ENCODE measurements at places on chromosomes 1 and 21.

- no peak for DNase-seq
These were observed 720 bp downstream of the SUSD4 start for GRCh38 chr1:223363057-223363855.

GRCh38 chr1:97207868-97208267 lies 486.3 kb downstream of the PTBP2 start:
- DNase-seq = no peak

- no peak for DNase-seq
These were observed 9.1 kb downstream of the RPAP2 start for GRCh38 chr1:92307980-92308379.

DNA sequence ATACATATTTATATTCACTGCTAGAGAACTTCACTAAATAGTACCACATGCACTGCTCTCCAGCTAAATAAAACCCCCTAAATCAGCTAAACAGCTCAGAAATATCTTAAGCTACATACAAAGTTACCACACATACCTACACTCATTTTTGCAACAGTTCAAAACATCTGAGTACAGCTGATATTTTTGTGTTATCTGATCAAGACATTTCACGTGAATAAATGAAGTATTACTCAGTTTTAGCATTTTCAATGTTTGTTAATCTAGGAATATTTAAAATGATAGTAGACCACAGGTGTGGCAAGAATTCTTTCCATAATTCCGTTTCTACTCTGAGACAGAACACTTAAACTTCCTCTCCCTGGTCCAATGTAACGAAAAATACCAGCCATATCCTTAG lies 20.8 kb downstream of the EVI5 start:
- no peak for DNase-seq

- DNase-seq = no peak
These were observed 226.4 kb upstream of the C8B start for GRCh38 chr1:57192222-57192621.

DNA sequence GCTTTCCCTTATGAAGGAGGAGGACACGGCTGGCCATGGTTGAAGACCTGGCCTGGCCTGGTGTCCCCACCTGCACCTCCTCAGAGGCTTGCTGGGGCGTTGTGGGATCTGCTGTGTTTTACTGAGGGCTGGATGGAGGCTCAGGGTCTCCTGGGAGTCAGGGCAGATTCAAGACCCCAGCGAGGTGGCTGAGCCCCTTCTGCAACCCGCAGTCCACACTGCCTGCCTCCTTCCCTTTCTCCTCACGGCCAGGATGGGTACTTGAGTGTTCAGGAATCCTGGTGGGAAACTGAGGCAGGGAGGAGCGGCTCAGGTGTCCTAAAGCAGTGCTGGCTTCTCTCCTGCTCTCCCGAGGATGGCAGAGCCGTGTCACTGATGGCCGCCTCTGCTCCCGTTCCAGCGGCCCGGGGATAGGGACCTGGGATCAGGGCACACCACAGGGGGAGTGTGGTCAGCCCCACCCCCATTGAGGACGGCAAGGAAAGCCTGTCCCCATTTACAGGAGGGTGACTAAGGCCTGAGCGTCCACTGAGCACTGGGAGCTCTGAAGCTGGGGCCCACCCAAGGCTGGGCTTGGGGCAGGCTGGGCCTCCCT lies 47.5 kb downstream of the TRPM2 start:
- DNase-seq = no peak

DNA sequence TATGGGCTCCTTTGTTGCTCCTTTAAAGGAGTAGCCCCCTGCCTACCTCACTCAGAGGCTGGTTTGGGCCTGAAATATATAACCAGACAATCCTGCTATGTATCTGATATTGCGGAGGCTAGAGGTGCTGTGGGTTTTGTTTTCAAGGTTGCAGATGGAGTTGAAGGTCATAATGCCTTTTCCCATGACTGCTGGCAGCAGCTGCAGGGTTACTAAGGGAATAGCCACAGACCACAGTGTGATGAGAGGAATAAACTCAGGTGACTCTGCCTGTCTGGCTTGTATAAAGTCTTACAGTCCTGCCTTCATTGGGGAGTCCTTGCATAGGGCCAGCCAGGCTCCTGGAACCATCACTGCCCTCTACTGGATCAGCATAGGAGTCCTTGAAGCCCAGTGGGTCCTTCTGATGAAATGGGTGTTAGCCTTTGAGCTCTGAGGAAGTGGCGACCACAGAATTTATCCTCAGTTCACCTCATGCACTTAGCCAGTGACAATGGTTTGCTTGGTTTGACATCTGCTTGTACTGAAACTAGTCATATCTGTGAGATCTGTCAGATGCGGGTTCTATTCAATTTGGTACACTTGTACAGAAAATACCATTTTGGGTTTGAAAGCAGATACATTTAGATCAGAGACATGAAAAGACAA lies 174.4 kb upstream of the HMCN1 start:
- no peak for DNase-seq

GRCh38 chr1:85581802-85582686 lies 1.5 kb downstream of the CCN1 start:
- DNase-seq = no peak

- DNase-seq = no peak
These were observed 103.1 kb upstream of the USP24 start for GRCh38 chr1:55318116-55318817.

DNA sequence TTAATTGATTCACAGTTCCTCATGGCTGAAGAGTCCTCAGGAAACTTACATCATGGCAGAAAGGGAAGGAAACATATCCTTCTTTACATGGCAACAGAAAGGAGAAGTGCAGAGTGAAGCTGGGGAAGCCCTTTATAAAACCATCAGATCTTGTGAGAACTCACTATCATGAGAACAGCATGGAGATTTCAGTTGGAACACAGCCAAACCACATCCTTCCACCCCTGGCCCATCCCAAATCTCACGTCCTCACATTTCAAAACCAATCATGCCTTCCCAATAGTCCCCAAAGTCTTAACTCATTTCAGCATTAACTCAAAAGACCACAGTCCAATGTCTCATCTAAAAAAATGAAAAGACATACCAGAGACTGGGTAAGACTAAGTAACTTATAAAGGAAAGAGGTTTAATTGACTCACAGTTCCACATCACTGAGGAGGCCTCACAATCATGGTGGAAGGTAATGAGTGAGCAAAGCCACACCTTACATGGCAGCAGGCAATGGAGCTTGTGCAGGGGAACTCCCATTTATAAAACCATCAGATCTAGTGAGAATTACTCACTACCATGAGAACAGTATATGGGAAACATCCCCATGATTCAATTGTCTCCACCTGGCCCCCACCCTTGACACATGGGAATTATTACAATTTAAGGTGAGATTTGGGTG lies 105.2 kb downstream of the MRPL39 start:
- peak; percentile 5 for DNase-seq

GRCh38 chr1:43348343-43348808 lies 10.4 kb upstream of the CDC20 start:
- DNase-seq = no peak

DNA sequence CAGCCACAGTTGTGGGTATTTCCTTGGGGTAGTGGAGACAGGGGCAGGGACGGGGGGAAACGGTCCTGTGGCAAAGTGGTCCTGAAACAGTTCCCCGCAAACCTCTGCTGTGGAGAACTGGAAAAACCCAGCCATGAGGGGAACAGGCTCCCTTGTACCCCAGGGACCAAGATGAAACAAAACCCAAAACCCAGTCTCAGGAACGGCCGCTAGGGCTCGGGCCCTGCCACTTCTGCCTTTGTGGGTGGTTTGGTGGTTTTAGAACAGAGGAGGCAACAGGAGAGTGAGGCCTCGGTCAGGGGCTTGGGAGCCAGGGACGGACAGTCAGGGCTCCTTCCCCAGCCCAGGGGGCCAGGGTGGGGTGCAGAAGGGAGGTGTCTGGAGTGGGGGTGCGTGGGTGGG lies 24.8 kb upstream of the EDN2 start:
- DNase-seq = no peak

DNA sequence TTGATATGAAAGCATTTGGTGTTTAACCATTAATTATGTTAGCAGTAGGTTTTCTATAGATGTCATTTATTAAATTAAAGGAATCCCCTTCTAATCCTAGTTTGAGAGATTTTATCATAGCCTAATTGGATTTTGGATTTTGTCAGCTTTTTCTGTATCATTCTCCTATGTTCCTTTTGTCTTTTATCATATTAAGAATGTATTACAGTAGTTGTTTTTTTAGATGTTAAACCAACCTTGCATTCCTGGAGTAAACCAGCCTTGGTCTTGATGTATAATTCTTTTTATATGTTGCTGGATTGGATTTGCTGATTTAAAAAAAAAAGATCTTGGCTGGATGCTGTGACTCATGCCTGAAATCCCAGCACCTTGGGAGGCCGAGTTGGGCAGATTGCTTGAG lies 5.6 kb downstream of the SETDB1 start:
- DNase-seq = no peak

GRCh38 chr1:240031414-240031813 lies 60.3 kb upstream of the FMN2 start:
- no peak for DNase-seq

- no peak for DNase-seq
These were observed 8.9 kb downstream of the PTPRU start for GRCh38 chr1:29245261-29245660.

DNA sequence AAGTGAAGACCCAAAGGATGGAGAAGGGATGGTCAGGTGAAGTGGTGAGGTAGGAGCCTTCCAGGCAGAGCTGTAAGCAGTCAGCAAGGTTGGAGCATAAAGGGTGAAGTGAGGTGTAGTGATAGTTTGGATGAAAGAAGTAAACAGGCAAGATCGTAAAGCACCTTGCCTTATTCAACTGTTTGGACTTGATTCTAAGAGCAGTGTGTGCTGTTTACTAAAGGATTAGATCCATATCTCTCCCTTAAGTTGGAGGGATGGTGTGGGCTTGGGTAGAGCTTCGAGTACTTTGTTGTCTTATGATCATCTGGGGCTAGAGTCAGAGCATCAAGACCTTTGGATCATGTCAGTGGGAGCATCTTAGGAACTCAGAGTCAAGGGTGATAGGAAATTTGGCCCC lies 39.8 kb upstream of the CD34 start:
- no peak for DNase-seq

- no peak for DNase-seq
These were observed 60.1 kb upstream of the LAMC2 start for GRCh38 chr1:183126000-183126366.

DNA sequence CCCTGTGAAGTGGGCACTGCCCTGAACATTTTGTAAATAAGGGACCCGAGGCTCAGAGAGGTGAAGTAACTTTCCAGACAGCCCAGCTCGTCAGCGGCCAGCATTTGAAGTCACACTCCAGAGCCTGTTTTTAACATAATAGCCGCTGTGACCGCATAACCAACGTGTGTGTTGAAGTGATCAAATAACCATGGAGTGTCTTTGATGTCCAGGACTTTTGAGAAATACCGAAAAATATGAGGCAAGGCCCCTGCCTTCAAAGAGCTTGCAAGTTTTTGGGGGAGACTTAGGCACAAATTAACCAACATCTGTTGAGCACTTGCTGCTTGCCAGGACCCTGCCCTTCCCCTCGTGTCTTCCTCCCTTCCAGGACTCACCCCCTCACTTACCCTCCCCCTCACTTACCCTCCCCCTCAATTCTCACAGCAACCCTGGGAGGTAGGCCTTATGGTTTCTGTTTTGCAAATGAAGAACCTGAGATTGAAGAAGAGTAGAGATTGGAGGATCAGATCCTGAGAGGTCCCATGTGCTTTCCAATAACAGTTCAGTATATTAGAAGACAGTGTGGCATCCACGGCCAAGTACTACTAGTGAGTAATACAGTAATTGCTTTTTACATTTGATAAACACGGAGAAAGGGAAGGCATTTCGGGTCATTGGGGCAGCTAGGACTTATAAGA lies 1.3 kb upstream of the SLC16A1 start:
- DNase-seq = peak; percentile 10

- DNase-seq = no peak
These were observed 343.8 kb downstream of the USP25 start for GRCh38 chr21:16073586-16073985.

DNA sequence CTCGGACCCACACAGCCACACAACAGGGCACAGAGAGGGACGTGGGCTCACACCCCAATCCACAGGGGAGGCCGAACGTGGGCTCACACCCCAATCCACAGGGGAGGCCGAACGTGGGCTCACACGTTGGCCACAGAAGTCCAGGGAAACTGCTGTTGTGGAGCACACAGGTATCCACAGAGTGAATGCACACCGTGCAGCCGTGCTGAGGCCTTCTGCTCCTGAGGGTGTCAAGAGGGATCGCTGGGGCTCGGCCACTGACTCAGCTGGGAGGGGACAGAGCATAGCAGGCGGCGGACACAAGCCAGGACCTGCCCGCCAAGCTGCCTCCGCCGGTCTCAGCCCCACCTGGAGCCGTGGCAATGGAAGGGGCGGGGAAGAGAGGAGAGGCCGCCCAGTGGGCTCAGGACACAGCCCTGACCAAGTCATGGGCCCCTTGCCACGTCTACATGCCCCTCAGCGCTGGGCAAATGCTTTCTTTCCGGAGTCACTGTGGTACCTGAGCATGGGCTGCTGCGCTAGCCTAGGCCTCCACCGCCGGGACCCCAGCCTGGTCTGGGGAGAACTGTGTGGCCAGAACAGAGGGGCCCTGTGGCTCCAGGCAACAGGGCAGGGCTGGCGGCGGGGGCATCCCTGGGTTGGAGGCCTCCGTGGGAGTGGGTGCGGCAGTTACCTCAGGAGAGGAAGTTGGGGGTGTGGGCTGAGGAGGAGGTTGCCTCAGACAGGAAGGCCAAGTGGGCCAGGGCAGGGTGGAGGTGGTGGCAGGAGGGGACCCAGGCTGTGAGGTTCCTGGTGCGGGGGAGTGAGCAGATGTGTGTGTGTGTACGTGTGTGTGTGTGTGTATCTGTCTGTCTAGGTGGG lies 1.2 kb downstream of the SYTL1 start:
- DNase-seq = peak; percentile 66

- DNase-seq = no peak
These were observed 3.9 kb downstream of the CD53 start for GRCh38 chr1:110876748-110877341.

DNA sequence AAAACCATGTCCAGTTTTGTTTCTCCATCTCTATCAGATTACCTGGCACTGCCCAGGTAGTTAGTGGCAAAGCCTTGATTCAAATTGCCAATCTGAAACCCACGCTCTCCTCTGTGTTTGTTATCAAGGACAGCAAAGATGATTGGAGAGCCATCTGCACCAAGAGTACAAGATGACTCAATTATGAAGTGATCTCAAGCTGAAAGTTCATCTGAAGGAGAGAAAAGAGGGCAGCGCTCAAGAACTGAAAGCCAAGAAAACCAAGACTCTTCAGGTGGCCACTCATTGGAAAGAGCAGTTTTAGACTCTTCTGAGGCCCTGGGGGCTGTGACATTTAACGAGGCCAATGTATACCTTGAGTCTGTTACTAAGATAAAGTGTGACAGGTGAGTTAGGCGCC lies 13.8 kb downstream of the RXRG start:
- no peak for DNase-seq

DNA sequence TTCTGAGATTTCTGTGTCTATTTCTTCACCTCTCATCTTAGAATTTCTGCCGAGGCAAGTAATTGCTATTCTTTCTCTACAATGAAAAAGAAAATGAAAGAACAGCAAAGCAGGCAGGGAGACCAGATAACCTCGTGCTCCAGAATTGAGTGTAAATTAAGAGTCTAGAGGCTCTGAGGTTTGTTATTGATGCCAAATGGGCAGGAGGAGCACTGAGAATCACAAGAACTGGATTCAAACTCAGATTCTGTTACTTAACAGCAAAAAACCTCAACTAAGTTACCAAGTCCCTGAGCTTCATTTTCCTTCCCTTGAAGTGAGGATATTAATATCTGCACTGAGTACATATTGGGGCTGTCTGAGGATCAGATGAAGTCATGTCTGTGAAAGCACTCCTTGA lies 5.5 kb upstream of the DDR2 start:
- DNase-seq = no peak

GRCh38 chr1:182621906-182622305 lies 17.7 kb upstream of the RGS16 start:
- no peak for DNase-seq
